ENCODE measurements at places on chromosomes 4 and X. TPM values are rescaled to one million over a fixed set of nuclear protein-coding genes. Genes with fewer than 3 reads are reported as not detected.
A peak's percentile ranks its signal among the peaks of the same experiment; 100 is the strongest.

DNA sequence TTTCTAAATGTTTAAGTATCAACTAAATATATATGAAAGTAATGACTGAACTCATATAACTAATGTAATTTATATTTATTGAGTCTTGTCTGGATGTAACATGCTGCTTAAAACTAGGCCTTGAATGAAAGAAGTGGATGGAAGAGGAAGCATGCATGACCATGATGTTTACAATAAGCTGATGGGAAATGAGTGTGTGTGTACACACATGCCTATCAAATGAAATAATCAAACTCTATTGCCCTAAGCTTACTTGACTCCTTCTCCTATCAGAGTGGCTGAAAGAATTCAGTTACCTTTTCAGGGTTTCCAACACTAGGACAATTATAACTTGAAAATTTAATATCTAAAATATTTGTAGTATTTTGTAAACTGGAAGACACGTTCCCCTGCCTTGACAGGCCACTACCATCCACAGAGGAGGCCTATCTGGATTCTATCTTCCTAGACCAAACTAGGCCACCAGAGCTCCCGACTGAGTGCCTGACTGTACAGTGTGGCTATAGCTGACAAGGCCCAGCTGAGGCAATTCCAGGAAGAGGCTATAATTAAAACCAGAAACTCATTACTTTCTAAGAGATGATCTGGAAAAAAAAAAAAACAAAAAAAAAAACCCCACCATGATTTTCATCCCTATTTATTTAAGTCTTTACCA lies 7.6 kb downstream of the ARSJ start:
- DNase-seq, result no peak

DNA sequence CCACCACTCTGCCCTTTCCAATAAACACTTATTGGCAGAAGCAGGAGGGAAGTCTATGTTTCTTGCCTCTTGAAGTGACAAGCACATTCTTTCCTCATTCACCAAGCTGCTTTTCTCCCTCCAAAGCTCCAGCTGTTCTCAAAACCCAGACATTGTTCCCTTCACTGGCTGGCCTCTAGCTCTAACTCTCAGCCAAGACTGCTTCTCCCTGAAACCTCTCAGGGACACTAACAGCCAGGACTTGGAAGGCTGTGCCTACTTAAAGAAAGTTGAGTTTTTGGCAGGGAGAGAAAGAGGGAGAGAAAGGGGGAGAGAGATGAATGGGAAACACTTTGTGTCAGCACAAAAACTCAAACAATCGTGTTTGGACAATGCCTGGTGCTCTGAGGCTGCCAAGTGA lies 99.5 kb downstream of the COX18 start:
- DNase-seq, result no peak

GRCh38 chrX:152399395-152399794 lies 51.7 kb downstream of the GABRA3 start:
- DNase-seq, result no peak

GRCh38 chrX:150762258-150763165 lies 69.3 kb downstream of the MTMR1 start:
- no peak for DNase-seq

- DNase-seq, result no peak
Measured at GRCh38 chr4:185865901-185866328, 53.9 kb upstream of the SORBS2 start.

DNA sequence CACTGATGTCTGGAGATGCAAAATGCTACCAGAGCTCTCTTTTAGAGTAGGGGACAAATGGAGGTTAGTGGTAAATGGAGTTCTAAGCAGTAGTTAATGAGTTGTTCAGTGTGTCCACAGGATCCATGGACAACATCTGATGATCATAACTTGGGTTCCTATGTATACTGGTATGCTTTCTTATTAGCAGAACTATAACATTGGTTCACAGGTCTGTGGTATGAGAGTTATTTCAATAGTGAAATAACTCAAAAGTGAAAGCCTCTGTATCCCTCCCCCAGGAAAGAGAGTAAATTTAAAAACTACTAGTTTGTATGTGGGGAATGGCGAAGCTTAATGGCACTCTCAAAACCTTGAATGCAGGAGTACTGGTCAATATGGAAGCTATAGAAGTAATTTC lies 363.5 kb upstream of the EMCN start:
- DNase-seq, result no peak

DNA sequence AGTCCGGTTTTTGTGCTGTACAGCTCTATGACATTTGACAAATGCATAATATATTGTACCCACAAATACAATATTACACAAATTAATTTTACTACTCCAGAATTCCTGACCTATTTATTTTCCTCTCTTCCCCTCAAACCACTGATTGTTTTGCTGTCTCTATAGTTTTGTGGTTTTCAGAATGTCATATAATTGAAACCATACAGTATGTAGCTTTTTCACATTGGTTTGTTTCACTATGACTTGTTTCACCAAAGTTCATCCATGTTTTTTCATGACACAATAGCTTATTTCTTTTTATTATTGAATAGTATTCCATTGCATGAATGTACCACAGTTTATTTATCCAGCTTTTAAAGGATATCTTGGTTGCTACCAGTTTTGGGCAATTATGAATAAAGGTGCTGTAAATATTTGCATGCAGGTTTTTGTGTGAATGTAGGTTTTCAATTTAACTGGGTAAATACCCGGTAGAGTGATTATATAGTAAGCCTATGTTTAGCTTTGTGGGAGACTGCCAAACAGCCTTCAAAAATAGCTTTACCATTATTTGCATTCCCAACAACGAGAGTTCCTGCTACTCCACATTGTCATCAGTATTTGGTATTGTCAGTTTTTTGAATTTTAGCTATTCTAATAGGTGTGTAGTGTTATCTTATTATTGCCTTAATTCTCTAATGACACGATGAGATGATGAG lies 25.9 kb downstream of the RNF175 start:
- DNase-seq, result no peak

- no peak for DNase-seq
Measured at GRCh38 chr4:109729117-109729717, 653 bp downstream of the PLA2G12A start.

DNA sequence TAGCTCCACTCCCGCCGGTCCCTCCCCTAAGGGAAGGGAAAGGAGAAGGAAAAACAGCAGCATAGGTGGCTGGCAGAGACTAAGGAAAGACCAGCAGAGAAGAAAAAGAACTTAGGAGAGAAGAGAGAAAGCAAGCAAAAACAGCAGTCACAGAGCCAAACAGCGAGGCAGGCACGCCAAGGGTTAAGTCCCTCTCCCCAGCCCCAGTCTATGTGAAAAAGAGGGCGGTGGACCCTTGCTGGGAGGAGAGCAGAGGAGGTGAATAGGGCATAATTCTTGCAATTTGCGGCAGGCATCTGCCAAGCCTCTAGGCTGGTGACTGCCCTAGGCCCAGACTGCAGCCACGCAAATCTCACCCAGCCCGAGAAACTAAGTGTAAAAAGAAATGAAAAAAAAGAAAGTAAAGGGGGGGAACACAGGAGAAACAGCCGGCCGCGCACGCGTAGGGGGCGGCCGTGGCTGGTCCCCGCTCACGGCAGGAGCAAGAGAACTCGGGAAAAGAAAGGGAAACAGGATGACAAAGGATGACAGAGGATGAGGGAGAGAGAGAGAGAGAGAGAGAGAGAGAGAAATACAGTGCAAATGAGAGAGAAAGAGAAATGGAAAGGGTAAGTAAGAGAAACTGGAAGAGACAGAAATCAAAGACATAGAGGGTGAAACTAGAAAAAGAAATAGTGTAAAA lies 48.6 kb downstream of the MAGEA9 start:
- DNase-seq, result no peak

GRCh38 chrX:74234818-74235217 lies 69.2 kb upstream of the ZCCHC13 start:
- DNase-seq, result no peak

DNA sequence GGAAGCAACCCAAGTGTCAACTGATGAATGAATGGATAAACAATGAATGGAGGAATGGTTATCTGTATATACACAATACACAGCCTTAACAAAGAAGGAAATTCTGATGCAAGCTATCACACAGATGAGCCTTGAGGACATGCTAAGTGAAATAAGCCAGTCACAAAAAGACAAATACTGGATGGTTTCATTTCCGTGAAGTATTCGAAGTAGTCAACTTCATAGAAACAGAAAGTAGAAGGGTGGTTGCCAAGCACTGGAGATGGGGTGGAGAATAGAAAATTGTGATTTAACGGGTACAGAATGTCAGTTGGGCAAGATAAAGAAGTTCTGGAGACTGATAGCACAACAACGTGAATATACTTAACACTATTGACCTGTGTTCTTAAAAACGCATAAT lies 28.2 kb downstream of the CENPU start:
- no peak for DNase-seq

- DNase-seq, result no peak
Measured at GRCh38 chr4:79287076-79287475, 38.8 kb downstream of the NAA11 start.

DNA sequence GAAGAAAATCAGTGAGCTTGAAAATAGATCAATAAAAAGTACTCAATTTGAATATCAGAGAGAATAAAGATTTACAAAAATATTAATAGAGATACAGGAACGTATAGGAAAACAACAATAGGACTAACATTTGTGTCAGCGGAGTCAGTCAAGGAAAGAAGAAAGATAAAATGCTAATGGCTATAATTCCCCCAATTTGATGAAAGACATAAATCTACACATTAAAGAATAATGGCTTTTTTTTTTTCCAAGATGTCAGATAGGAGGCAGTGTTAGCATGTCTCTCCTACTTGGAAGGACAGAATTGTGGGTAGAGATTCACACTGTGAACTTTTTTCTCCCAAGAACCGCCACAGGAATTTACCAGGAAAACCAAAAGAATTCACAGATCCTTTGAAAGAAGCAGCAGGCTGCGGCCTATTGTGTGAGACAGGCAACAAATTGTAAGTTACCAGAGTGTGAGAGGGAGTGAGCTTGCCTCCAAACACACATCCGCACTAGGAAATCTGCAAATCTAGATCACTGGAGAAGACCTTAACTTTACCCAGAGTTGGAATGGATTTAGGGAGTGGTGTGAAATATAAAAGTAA lies 249.9 kb downstream of the PRDM5 start:
- DNase-seq, result no peak

GRCh38 chr4:184427687-184428086 lies 46.7 kb downstream of the IRF2 start:
- no peak for DNase-seq

DNA sequence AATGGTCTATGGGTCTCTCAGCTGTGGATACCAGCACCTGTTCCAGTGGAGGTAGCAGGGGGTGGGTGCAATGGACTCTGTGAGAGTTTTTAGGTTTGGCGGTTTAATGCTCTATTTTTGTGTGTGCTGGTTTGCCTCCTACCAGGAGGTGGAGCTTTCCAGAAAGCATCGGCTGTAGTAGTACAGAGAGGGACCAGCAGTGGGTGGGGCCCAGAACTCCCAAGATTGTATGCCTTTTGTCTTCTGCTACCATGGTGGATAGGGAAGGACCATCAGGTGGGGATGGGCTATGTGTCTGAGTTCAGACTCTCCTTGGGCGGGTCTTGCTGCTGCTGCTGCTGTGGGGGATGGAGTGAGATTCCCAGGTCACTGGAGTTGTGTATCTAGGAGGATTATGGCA lies 557.2 kb upstream of the GRID2 start:
- DNase-seq, result no peak

DNA sequence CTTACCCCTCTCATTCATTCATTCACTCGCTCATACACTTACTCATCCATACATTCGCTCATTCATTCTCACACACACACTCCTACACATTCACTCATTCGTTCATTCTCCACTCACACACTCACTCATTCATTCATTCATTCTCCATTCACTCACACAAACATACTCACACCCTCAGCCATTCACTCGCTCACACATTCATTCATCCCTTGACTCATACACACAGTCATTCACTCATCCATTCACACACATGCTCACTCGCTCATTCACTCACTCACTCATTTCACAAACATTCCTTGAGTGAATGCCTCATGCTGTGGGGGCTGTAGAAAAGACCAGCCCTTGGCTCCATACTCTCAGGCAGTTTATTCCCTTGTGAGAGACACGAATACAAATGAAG lies 151.1 kb upstream of the MAMLD1 start:
- no peak for DNase-seq

DNA sequence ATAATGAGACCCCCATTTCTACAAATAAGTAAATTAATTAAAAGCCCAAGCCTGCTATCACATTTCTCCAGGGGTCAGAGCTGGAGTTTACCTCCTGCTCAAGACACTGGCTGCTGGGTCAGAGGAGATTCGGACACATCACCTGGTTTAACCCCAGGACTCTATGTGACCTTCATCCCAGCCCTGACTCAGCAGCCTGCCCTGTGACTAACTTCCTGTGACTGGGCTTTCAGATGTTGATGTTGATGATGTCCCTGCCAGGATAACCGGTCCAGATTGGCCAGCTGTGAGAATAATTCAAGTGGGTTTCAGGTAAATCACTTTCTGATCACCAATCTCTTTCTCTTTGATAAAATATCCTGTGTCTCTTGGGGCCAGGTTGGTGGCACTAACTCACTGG lies 102.4 kb upstream of the MAML3 start:
- DNase-seq, result peak; percentile 81

DNA sequence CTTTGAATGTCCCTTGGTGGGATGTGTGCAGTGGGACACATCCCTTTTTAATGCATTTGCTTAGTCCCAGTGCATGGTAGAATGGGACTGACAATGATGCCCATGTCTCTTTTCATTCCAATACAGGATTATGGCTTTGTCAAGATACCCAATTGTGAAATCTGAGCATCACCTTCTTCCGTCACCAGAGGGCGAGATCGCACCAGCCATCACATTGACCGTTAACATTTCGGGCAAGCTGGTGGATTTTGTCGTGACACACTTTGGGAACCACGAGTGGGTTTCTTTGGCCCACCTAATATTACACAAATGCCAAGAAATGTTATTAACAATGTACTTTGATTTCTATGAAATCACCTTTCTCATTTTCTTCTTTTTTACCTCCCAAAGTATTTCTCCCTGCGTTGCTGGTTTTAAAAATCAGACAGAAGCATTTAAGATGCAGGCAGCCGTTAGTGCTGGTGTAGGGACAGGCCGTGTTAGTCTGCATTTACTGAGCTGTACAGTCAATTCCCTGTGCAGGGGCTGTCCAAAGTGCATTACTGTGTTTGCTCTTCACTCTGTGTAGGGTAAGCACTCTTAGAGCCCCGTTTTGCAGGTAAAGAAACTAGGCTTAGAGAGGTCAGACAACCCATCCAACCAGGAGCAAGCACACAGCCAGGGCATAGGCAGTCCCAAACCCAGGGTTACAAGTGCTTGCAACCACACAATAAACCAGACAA lies 46.5 kb downstream of the CWH43 start:
- no peak for DNase-seq

GRCh38 chrX:54452920-54453319 lies 12.7 kb downstream of the TSR2 start:
- no peak for DNase-seq

- no peak for DNase-seq
Measured at GRCh38 chr4:98338761-98339438, 77.7 kb downstream of the RAP1GDS1 start.

Gene NLGN3
- not detected for total RNA-seq

Gene LRP2BP
- 1.2 TPM for total RNA-seq

Gene OTC
- total RNA-seq, result 34.7 TPM

Gene EGFL6
- total RNA-seq, result not detected

Gene EXOC1L
- total RNA-seq, result not detected

Gene PWWP3B
- 0.35 TPM for total RNA-seq

Gene DRP2
- total RNA-seq, result not detected

Gene TLR6
- 3.1 TPM for total RNA-seq
